Activated CD4-positive, alpha-beta memory T cell treated with anti-CD3 and anti-CD28 coated beads, Interleukin-2, amount 10 ng/mL, durations not matched to agents 7 days and 5 days (primary cell): ENCODE measurements at places on chromosomes 7 and 10.
A peak's percentile ranks its signal among the peaks of the same experiment; 100 is the strongest.

DNA sequence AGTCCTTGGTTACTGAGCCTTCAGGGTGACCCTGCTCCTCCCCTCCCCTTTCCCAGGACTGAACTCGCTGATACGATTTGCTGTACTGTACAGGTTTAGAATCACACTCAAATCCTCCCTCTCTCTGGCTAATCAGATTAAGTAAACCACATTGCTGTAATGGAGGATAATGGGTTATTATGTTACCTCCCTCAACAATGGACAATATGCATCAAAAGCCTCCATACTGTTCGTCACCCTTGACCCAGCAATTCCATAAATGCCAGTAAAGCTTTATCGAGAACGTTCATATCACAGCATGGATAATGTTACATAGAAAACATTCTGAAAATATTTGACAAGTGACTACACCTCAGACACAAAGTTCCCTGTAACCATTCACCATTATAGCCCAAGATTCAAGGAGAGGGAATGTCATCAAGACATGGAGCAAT is 61.7 kb downstream of the FAM107B start:
- DNase-seq: no peak

DNA sequence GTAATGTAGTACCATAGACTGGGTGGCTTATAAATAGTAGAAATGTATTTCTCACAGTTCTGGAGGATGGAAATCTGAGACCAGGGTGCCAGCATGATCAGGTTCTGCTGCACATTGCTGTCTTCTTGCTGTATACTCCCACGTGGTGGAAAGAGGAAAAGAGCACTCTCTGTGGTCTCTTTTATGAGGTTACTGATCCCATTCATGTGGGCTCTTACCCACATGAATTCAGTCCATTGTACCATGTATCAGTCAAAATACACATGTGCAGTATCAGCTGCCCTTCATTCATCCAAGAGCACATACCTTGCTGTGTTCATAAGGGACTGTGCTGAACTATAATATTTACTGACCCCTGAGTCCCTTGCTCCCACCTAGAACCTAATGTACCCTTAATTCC is 17.1 kb downstream of the PNLIPRP2 start:
- no peak for DNase-seq

DNA sequence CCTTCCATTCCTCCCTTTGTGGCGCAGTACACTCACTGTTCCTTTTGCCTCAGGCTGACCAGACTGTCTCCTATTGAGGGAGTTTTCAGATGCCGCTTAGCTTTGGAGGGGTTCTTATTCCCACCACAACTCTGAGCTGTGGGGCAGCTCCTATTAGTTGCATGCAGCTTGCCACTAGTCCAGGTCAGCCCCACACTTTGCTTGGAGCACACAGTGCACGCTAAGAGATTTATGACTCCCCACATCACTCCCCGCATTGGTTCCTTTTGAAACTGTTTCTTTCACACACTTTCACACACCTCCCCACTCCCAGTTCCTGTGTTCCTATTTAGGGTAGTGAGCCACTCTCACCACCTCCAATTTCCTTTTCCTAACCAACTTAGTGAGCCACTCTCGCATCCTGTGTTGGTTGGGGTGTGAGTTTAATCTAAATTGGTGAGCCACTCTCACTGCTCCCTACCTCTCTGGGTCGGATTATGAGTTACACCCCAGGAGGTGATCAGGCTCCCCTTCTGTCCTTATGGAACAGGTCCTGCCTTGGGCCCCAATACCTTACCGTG is 10.4 kb upstream of the ZNF485 start:
- DNase-seq: no peak

DNA sequence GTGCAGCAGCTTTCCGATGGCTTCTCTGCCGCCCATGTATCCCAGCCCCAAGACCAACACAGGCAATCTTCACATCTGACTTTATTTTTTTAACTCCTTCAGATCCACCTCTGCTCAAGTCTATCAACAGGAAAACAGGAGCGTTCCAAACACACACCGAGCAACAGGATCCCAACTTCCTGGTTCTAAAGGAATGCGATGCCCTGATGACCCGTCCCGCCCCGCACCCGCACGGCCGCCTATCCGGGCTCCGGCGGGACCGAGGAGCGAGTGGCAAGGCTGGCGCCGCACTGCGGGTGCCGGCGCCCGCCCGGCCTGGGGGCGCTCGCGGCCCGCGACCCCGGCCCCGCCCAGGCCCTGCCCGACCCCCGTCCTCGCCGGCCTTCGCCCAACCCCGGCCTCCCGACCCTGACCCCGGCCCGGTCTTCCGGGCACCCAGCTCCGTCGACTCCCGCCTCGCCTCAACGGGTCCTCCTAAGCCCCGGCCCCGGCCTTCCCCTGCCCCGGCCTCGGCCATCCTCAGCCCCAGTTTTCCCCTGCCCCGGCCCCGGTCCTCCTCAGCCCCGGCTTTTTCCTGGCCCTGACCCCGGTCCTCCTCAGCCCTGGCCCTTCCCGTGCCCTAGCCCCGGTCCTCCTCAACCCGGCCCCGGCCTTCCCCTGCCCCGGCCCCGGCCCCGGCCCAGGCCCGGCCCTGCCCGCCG is 730 bp downstream of the LARP4B start:
- peak; percentile 40 for DNase-seq

GRCh38 chr10:43390759-43391158 is 18.2 kb downstream of the HNRNPF start:
- DNase-seq: no peak
